ENCODE measurements at places on chromosomes 6 and 20.

- DNase-seq: no peak
Measured at GRCh38 chr6:14086701-14087100, 30.9 kb upstream of the CD83 start.

DNA sequence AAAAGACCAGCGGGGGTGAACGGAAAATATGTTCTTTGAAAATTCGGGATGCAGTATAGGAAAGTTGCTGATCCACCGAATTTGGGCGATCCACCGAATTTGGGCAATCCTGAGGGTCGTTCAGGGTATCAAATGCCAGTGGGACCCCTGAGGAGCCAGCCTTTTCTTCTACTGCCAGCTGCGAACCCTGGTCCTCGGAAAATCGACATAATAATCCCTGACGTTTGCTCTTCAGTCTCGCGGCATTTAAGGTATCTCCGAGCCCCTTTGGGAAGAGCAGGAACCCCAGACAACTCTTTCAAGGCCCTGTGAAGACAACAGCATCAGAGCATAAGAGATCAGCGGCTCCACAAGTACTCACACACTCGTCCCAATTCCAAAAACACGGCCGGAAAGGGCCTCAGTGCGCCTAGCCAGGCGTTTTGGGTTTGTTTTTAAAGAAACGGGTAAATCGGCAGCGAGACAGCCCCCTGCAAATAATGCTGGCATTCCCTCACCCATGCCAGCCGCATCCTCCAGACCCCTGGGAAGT lies 1.0 kb downstream of the SIM1 start:
- DNase-seq: no peak

- DNase-seq: no peak
Measured at GRCh38 chr20:35776513-35777101, 4.8 kb downstream of the PHF20 start.

DNA sequence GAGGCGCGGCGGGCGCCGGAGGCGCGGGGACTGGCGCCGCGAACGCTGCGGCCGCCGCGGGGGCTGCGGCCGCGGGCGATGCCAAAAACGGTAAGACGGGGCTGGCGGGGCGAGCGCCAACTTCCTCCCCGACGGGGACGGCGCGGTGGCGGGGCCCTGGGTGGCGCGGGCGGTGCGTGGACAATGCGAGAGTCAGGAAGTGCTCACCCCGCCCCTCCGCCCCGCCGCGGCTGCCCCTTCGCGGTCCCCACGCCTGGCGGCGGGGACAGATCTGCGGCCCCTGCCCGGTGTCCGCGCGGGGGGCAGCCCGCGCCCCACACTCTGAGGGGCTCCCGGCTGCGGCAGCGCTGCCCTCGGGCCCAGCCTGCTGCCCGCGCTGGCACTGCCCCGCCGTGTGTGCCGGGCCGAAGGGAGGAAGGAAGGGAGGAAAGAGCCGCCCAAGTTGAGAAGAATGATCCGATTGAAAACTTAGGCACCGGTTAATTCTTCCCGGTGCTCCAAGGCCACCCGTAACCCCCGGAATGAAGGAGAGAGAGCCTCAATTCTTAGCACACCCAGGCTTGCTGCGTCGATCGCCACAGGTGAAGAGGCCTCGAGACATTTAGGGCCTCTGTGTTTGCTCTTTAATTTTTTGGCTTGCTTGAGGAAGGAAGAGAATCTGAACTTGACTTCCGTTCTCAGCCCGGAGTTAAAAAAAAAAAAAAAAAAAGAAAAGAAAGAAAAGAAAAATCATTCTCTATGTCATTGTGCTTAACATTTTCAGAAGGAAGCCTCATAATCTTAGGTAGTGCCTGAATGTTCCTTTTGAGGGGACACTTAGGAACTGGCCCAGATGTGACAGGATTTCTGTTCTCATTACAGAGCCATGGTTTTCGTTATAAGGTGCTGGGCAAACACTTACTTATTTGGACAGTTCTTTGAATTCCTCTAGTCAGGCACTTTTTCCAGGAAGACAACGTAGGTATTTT lies 982 bp downstream of the HECA start:
- DNase-seq: no peak

DNA sequence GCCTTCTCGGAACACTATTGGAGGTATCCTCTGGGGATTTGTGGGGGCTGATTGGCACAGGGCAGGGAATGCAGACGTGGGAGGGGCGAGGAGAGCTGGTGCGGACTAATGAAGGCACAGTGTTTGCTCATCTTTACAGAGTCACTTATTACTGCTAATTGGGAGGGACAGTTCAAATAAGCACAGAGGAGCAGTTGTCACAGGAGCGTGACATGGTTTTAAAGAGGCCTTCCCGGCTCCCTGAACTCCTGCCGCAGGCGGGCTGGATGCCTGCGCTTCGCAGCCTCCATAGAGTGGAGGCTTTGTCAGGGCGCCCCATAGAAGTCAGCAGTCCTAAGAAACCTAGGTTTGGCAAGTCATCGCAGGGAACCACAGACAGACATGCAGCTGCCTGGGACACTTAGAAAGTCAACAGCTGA lies 149.6 kb downstream of the LINC00237 start:
- no peak for DNase-seq

Data from stimulated activated CD4-positive, alpha-beta T cell treated with anti-CD3 and anti-CD28 coated beads, TNF-alpha, amount 100 ng/mL, for 1 hour (primary cell).